Hypothalamus (tissue), 51 donors: ENCODE measurements at places on chromosomes 7 and 10.

DNA sequence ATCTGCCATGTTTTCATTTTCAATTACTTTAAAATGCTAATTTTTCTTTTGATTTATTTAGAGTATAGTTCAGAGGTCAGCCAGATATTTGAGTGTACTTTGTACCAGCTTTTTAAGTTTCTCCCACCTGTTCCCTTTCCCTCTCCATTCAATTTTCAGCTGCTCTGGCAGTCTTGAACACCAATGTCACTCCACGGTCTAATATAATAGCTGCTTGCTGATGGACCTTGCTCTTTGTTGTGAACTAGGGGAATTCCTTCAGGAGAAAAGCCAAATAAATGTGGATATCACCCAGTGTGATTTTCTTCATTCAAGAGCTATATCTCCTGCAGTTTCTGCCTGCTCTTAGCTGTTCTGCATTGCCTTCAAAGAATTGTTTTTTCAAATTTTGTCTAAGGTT, 3.9 kb upstream of the HPS1 start:
- DNase-seq = no peak

DNA sequence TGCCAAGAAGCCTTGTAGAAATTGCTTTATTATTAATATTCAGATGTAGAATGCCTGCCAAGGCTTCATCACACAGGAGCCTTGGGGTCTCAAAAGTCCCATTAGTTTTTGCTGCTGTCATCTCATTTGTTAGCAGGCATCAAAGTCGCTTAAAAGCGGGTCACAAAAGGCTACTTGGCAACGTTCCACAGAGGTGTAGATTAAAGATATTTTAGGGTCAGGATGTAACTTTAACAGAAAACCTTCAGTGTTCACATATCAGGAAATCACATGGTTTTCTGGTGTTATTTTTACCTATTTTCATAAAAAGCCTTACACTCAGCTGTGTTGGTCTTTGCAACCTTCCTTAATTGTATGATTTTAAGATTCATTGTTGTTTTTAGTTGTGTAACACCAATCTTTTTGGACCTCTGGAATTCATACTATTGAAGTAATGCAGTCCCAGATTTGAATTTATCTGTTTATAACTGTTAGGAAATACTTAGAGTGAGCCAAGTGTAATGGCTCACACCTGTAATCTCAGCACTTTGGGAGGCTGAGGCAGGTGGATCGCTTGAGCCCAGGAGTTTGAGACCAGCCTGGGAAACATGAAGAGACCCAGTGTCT, 65.3 kb downstream of the TET1 start:
- no peak for DNase-seq

DNA sequence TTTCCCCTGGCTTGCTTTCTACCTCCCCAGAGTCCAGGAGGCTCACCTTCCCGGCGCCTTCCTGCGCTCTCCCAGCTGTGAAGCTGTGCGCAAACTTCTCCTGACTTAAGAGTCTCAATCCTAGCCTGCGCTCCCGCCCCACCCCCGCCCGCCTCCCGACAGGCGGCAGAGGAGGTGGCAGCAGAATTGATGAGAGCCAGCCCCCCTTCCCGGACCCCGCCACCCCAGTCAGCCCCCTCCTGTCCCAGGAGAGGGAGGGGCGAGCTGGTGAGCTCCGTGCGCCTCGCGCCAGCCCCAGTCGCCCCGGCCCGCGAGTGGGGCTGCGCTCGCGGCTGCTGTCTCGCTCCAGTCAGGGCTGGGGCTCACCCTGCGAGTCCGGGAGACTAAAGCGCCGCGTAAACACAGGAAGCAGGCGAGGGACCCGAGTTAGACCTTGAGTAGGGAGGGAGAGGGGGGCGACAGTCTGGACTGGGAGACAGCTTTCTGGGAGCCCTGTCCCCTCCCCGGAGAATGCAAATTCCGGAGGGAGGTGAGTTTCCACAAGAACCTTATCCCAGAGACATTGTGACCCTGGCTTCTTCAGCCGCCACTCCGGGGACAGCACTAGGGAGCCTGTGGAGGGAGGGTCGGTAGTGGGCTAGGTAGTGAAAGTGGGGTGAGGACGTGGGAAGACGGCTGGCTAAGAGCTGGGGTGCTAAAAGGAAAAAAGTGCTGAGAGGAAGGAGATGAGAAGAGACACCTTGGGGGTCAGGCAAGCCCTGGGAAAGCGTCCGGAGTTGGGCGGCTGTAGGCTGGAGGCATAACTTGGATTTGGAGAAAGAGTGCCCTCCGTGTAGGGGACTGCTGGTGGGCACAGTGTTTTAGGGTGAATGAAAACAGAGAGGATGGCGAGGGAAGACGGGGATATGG, at the start of gene CALCR:
TSS of gene CALCR (minus strand) at position 79 of the 909 bp plus-strand sequence. CDS start 87,743 bp downstream, outside the sequence.
- DNase-seq = no peak

- DNase-seq = no peak
These were observed 684.2 kb downstream of the LRMDA start for GRCh38 chr10:76115471-76116155.

DNA sequence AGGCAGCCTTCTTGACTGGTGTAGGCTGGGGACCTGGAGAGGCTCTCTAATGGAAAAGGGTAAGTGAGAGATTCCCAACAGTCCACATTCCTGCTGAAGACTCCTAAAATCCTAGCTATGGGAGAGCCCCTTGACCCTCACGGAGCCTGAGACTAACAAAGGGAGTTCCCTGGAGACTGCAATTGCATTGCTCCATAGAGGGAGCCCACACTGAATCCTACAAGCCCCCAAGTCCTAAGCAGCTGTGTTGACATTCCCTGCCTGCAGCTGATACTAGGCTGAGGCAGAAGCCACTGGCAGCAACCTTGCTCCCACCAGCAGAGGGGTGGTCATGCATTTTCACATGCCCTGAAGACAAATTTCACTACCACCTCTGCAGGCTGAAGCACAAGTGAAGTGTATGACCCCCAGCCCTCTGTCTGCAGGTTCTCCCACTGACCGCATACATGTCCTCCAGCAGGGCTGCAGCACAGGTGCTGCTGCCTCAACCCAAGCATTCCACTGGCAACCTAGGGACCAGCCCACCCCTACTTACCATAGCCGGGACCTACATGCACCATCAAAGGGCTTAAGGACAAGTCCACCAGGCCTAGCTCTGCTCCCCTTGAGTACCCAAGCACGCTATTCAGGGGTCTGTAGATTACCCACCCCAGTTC, 130.3 kb upstream of the SLC13A1 start:
- DNase-seq = no peak

GRCh38 chr10:871951-872403, 59.5 kb downstream of the LARP4B start:
- DNase-seq = no peak

DNA sequence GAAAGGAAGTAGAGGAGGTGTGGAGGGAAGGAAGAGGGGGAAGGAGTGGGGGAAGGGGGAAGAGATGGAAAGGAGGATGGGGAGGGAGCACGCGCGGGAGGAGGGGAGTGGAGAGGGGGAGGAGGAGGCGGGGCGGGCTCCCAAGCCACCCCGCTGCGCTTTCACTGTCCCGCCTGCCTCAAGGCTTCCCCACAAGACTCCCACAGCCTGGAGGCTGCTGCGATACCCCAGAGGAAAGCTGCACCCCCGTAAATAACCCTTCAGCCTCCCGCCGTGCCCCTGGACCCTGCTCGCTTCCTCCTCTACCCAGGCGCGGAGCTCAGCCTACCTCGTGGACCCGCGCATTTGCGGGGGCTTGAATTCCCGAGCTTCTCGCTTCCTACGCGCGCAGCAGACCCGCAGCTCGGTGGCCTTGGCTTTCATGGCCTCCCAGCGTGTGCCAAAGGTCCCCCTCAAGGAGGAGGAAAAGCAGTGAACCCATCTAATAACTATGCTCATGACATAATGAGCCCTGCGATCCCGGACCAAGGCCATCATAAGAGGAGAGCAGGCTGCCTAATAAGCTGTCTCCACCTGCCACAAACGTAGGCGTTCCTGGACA, at the start of gene C10orf67:
TSS of gene C10orf67 (minus strand) at position 557 of the 601 bp plus-strand sequence. CDS start at position 534, 23 bp downstream.
- no peak for DNase-seq

- no peak for DNase-seq
These were observed 109.4 kb downstream of the HIBADH start for GRCh38 chr7:27553273-27553672.

DNA sequence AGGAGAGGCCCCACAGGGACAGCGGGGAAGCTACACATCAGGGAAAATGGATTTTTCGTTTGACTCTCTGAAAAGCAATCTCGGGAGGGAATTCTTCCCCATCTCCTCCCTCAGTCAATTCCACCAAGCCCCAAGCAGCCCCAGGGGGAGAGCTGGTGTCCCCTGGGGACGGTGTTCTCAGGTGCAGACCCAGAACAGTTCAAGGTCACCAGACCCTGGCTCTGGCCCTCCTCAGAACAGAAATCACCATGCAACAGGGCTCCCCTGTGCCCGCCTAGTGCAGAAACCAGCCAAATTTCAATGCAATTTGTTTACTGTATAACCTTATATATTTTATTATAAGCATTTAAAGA, 34.1 kb downstream of the GSDME start:
- DNase-seq = no peak

GRCh38 chr10:125133696-125134482, 26.5 kb downstream of the CTBP2 start:
- no peak for DNase-seq

- no peak for DNase-seq
These were observed 389.4 kb downstream of the SORCS1 start for GRCh38 chr10:106775127-106775526.

- DNase-seq = no peak
These were observed 225.3 kb upstream of the POT1 start for GRCh38 chr7:125154930-125155329.
